Anterior cingulate cortex (tissue), 58 donors: ENCODE measurements at places on chromosomes 13 and 19.

DNA sequence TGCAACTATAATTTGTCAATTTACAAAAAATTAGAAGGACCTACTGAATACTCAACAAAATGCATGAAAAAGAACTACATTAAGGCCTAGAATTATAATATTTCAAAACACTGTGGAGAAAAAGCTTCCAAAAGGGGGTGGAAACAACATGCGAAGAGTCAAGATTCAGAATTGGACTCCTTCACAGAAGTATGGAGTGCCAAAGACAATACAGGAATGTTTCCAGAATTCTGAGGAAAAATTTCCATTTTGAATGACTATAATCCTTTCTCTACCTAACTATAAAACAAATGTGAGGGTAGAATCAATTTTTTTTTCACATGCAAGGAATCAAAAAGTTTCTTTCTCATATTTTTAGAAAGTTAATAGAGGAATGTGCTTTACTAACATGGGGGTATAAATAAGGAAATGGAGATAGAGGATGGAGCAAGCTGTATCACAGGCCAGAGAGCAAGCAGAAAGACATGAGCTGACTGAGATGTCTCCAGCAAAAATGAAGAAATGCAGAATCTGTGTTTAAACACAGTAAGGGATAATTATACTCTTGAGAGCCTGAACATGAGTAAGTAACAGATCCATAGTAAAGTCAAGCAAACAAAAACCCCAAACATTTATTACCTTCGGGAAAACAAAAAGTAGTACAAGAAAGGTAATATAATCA is 39.5 kb upstream of the SMAD9 start:
- DNase-seq, result no peak

GRCh38 chr13:46593398-46593797 is 40.4 kb downstream of the LRCH1 start:
- DNase-seq, result no peak

DNA sequence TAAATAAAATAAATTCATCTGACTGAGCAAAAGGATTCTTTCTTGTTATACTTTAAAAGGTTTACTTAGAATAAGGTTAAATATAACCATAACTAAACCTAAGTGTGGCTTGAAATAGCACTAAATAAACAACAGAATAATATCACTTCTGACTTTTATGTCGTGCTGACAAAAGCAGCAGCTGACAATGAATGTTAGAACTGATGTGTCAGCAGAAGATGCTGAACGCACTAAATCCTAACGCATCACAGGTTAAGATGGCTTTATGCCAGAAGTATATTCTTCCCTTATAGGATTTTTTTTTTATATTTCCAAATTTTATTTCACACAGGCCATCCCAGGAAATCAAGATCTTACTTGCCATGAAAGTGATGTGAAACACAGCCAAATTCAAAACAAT is 558.3 kb upstream of the NBEA start:
- DNase-seq, result no peak

- no peak for DNase-seq
Observed at GRCh38 chr13:44906230-44906629, 83.0 kb downstream of the NUFIP1 start.

GRCh38 chr19:55283548-55284377 is at the start of gene BRSK1:
TSS of gene BRSK1 (plus strand) at chr19:55283997. CDS start at chr19:55284443, 446 bp downstream.
- peak; percentile 87 for DNase-seq

- DNase-seq, result no peak
Observed at GRCh38 chr13:76764429-76764828, 121.8 kb downstream of the KCTD12 start.

- no peak for DNase-seq
Observed at GRCh38 chr19:39607561-39607960, 5.2 kb downstream of the LGALS13 start.

GRCh38 chr19:12090807-12091206 is 26.3 kb downstream of the ZNF844 start:
- DNase-seq, result peak; percentile 11

GRCh38 chr13:29452773-29453616 is 142.5 kb downstream of the SLC7A1 start:
- DNase-seq, result no peak

- DNase-seq, result no peak
Observed at GRCh38 chr13:51479199-51479523, 26.3 kb upstream of the INTS6 start.

DNA sequence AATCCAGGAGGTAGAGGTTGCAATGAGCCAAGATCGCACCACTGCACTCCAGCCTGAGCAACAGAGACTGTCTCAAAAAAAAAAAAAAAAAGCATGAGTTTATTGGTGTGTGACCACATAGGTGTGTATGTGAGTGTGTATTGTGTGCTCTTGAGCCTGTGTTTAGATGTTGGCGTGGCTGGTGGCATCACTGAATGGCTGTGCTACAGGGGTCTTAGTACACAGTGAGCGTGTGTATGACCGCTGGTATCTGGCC is 2.5 kb downstream of the SLC1A5 start:
- DNase-seq, result no peak

GRCh38 chr19:47275791-47276461 is 1.2 kb downstream of the INAFM1 start:
- DNase-seq, result no peak

- no peak for DNase-seq
Observed at GRCh38 chr13:52651897-52652195, 790 bp upstream of the SUGT1 start.

DNA sequence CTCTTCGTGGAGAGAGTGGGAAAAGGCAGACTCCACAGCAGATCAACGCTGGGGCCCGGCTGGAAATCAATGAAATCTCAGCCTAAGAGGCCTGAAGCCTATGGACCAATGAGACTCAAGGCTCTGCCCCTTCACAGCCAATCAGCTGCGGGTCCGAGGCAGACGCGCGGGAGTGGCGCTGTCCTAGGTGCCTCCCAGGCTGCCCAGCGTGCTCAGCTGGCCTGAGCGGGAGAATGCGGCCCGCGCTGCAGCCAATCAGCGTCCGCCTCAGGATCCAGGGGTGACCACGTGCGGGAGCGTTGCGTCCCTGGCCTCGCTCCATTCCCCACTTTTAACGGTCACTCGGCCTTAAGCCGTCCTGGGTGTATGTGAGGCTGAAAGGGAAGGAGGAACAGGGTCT is at the start of gene ZBTB32:
Gene ZBTB32, plus strand, starts transcription at position 341 of the 400 bp plus-strand sequence. CDS start 10,069 bp downstream, outside the sequence.
- no peak for DNase-seq

DNA sequence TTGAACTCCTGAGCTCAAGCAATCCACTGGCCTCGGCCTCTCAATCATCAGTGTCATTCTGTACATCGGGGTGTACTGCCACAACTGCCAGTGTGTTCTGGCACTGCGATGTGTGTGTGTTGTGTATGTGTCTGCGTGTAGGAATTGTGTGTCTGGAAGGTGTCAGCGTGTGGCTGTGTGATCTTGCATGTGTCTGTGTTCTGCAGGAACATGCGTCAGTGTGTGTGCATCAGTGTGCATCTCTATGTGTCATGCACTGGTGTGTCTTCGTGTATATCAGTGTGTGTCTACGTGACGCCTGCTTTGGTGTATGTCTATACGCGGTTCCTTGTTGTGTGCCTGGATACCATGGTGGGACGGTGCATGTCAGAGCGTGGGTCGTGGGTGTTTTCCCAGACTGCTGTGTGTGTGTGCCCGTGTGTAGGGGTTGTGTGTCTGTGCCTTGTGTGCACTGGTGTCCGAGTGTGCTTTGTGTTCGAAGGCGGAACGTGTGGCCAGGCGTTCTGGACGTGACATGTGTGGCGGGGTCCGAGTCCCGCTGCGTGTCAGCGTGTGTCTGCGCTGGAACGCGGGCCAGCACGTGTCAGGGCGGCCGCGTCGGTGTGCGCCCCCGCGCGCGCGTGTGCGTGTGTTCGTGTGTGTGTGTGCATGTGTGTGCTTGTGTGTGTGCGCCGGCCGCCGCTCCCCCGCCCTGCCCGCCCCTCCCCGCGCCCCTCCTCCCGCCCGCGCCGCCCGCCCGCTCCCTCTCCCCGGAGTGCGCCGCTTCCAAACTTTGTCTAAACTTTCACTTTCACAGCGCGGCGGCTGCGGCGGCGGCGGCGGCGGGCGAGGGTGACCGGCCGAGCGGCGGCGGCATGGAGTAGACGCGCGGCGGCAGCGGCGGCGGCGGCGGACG is at the start of gene NFIX:
Gene NFIX, plus strand, starts transcription at position 775 of the 895 bp plus-strand sequence. CDS start 363 bp downstream, outside the sequence.
- no peak for DNase-seq

DNA sequence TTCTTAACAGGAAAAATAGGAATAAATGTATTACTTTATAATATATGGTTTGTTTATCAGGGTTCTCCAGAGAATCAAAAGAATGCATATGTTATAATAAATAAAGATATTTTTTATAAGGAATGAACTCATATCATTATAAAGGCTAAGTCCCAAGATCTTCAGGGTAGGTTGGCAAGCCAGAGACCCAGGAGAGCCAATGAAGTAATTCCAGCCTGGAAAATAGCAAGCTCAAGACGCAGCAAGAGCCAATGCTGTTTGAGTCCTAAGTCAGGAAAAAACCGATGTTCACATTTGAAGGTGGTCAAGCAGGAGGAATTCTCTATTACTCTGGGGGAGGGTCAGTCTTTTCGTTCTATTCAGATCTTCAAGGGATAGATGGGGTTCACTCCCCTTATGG is 490.0 kb downstream of the PCDH20 start:
- no peak for DNase-seq

- no peak for DNase-seq
Observed at GRCh38 chr13:64239372-64239771, 2823.7 kb upstream of the PCDH20 start.

GRCh38 chr19:43776286-43776685 is 4.5 kb downstream of the KCNN4 start:
- DNase-seq, result no peak

- DNase-seq, result no peak
Observed at GRCh38 chr13:74868049-74868448, 613.9 kb downstream of the TBC1D4 start.

- DNase-seq, result no peak
Observed at GRCh38 chr13:75038393-75039113, 443.4 kb downstream of the TBC1D4 start.

- DNase-seq, result peak; percentile 52
Observed at GRCh38 chr19:56712611-56713276, 41.2 kb upstream of the ZNF835 start.

GRCh38 chr19:40433391-40434216 is 7.8 kb upstream of the SERTAD1 start:
- DNase-seq, result peak; percentile 65

DNA sequence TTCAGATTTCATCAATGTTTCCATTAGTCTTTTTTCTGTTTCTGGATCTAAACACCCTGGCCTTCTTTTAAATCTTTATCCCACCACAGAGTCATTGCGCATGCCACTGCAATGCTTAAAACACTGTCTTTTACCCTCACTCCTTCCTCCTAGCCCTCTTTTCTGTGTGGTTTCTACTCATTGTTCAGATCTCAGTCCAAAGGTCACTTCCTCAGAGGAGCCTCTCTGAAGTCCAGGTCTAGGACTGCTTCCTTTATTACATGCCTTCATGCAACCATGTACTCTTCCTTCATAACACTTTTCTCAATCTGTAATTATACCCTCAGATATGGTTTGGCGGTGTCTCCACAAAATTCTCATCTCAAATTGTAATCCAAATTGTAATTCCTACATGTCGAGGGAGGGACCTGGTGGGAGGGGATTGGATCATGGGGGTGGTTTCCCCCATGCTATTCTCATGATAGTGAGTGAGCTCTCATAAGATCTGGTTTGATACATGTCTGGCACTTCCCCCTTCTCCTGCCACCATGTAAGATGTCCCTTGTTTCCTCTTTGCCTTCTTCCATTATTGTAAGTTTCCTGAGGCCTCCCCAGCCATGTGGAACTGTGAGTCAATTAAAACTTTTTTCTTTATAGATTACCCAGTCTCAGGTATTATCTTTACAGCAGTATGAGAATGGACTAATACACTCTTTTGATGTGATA is 808.9 kb downstream of the DIAPH3 start:
- DNase-seq, result no peak

GRCh38 chr13:51800486-51800885 is 3.5 kb downstream of the DHRS12 start:
- DNase-seq, result no peak

GRCh38 chr19:38993271-38993670 is 17.7 kb upstream of the FBXO17 start:
- no peak for DNase-seq

GRCh38 chr19:51083783-51084182 is 1.1 kb upstream of the KLK14 start:
- no peak for DNase-seq

DNA sequence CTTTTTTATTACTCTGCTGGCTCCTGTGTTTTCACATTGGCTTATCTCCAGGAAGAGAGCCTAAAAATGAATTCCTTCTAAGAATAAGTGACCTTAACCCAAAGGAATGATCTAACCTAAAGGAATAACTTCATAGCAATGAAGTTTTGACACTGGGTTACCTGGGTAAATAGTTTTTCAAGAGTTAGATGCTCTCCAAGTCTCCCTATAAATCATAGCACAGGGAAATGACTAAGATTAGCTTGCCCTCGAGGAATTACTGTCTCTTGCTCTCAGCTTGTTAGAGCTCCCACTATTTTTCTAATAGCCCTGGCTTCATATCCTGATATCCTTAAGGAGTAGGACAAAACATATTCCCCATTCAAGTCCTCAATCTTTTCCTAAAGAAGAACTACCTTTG is 66.3 kb downstream of the SPRY2 start:
- DNase-seq, result no peak

- DNase-seq, result no peak
Observed at GRCh38 chr13:76759877-76760276, 126.3 kb downstream of the KCTD12 start.

DNA sequence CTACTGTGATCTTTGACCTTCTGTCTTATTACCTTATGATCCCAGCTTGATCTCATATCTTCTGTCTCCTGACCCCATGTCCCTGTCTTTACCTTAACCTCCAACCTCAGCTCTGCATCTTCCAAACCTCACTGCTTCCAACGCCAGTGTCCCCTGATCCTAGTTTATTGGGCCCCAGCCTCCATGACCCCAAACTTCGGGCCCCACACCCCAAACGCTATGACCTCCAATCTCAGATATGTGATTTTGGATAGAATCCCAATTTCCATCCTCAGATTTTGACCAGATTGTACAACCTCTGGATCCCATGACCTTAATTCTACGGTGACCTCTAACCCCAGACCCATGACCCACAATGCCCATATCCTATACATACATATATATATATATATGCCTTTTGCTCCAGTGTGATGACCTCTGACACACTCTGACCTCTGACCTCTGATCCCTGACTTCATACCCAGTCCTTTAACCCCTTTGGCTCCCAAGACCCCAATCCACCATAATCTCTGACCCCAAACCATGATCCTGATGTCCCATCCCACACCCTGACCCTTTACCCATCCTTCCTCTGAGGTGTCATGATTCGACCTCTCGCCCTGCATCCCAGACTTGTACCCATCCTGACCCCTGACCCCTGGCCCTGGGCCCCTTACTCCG is 3.5 kb downstream of the KLK12 start:
- no peak for DNase-seq

GRCh38 chr19:11137542-11138384 is 17.8 kb downstream of the SPC24 start:
- peak; percentile 61 for DNase-seq
